ENCODE measurements at places on chromosomes 11 and 22.

- DNase-seq = no peak
Observed at GRCh38 chr22:25160120-25160996, 39.3 kb upstream of the CRYBB3 start.

DNA sequence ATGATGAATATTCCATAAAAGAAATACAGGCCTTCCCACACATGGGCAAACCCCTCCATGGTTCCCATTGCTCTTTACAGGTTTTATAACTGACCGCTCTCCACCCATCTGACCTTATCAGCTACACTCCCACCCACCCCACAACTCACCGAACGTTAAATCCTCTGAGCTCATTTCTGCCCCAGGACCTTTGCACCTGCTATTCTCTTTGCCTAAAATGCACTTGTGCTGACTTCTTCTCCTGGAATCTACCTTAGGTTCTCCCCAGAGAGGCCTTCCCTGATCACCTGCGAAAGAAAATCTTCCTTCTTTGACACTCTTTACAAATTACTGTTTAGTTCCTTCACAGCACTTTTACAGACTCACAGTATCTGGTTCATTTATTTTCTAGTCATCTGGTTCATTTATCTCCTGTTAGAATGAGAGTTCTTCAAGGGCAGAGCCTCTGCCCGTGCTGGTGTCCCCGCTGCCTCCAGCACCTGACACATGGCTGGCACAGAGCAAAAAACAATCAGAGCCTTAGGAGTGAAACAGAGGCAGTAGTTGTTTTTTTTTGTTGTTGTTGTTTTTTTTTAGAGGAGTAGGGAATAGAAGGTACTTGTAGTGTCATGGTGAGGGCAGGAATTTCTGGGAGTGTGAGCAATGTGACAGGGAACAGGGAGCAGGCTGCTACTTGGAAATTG, 21.6 kb upstream of the GRK3 start:
- DNase-seq = no peak

DNA sequence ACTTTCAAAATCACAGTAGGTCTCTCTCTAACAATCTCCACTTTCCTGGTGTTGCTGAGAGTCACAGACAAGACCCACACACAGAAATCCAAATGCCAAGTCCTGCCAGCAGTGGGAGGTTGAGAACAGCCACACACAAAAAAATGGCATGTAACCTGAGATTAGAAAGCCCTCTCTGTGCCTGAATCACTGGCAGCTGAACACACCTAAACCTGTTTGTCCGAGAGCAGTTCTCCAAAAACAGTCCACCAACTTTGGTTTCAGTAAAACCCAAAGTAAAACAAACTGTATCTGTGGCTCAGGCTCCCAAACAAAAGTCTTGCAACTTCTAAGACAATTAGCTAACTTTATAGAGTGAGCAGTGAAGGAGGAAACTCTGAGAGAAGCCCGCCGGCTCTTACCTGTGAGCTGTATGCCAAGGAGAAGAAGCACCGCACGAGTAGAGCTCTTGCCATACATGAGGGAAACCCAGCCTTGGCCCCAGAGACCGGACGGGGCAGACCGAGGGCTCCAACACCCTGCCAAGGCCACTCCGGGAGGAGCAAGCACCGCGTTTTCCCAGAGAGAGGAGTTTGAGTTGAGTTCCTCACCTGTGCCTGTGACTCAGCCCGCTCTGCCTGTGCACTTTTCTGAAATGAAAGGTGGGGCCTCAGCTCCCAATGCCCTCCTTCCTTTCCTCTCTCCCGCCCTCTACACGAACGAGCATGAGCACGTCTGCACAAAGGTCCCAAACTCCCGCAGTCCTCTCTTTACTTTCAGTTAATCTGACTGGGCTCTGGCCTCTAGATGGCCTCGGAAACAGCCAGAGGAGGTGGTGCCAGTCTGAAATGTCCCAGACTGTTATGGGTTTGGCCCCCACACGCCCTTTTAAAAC, at the start of gene MPZL2:
MPZL2 (minus strand) TSS at position 603 of the 874 bp plus-strand sequence; CDS start at position 459, 144 bp downstream.
- no peak for DNase-seq

GRCh38 chr11:43367382-43368178, 8.9 kb downstream of the TTC17 start:
- DNase-seq = no peak

DNA sequence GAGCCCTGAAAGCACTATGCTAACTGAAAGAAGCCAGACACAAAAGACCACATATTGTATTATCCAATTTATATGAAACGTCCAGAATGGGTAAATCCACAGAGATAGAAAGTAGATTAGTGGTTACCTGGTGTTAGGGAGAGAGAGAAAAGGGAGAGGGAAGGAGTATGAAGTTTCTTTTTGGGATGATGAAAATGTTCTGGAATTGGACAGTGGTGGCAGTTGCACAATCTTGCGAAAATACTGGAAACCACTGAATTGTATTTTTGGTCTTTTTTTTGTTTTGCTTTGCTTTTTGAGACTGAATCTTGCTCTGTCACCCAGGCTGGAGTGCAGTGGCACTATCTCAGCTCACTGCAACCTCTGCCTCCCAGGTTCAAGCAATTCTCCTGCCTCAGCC, 63.5 kb downstream of the MRTFA start:
- no peak for DNase-seq

DNA sequence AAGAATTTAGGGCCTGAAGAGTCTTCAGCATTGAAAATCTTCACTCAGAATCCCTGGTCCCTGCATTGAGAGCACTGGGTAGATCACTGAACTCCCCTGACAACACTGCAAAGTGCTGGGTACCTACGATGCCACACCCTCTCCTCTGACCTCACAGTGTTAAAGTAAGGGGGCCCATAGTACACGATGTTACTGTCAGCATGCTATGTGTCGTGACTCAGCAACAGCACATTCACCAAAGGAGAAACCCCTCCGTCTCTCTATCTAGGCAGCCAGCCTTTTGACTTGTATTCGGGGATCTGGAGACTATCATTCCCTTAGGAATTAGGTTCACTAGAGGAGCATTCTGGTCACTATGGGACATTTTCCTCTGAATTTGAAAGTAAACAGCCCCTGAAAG, 67.4 kb upstream of the PITPNB start:
- no peak for DNase-seq

- DNase-seq = no peak
Observed at GRCh38 chr22:23268139-23268712, 87.9 kb downstream of the BCR start.

- peak; percentile 21 for DNase-seq
Observed at GRCh38 chr11:134066943-134067885, 1.7 kb upstream of the JAM3 start.

- no peak for DNase-seq
Observed at GRCh38 chr11:11996321-11997048, 11.9 kb downstream of the DKK3 start.

- DNase-seq = no peak
Observed at GRCh38 chr11:34750692-34751405, 130.0 kb downstream of the EHF start.

- no peak for DNase-seq
Observed at GRCh38 chr11:68855205-68855981, 13.7 kb upstream of the CPT1A start.

DNA sequence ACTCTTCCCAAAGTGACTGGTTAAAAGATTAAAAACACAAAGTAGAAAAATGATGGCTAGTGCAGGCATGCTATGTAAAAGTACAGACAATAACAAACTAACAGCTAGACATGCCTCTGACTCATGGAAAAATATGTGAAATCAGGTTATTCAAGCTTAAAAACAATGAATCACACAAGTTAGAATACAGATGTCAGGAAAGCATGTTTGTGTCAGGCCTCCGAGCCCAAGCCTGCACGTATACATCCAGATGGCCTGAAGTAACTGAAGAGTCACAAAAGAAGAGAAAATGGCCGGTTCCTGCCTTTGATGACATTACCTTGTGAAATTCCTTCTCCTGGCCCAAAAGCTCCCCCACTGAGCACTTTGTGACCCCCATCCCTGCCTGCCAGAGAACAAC, 110.1 kb downstream of the NOX4 start:
- DNase-seq = no peak

GRCh38 chr11:80856066-80856465, 1415.2 kb upstream of the TENM4 start:
- DNase-seq = no peak

DNA sequence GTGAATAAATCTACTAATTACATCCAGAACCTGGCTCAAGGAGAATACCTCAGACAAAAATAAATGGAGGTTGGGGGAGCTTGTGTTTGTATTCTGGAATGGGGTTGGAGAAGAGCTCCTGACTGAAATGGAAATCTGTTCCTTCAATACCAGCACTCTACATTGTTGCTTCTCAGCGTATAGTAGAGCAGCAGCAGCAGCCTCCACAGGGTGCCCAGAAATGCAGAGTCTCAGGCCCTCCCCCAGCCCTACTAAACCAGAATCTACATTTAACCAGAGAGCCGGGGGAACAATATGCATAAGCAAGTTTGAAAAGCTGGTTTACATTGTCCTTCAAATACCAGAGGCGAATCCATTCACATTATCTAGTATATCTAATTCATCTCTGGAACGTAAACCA, 474.8 kb downstream of the NTM start:
- DNase-seq = no peak

GRCh38 chr11:126357969-126358762, 2.7 kb downstream of the ST3GAL4 start:
- DNase-seq = no peak
